ENCODE measurements at places on chromosomes 5 and 9. TPM values are rescaled to one million over a fixed set of nuclear protein-coding genes. Genes with fewer than 3 reads are reported as not detected.

The CCDC152 gene
- 0.09 TPM for total RNA-seq

The FAM169A gene
- 5.9 TPM for total RNA-seq

DNA sequence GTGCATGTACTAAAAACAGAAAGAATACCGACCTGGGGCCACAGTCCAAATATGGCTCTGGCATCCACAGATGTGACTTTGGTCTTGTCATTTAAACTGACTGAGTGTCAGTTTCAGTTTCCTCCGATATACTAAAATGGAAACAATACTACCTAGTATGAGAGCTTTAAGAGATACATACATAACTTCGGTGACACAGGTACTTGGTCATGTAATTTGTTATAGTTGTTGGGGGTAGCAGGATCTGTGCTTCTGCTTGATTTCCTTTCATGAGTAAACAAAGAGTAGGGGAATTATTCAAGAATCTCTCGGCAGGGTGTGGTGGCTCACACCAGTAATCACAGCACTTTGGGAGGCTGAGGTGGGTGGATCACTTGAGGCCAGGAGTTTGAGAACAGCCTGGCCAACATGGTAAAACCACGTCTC is 32.1 kb downstream of the MTMR12 start:
- no peak for DNase-seq

GRCh38 chr9:107863396-107863795 is 373.8 kb upstream of the KLF4 start:
- DNase-seq, result no peak

The HEMGN gene
- not detected for total RNA-seq

The HRCT1 gene
- 58.7 TPM for total RNA-seq

The SLC6A7 gene
- total RNA-seq, result 30.4 TPM

GRCh38 chr9:35811381-35812024 is 559 bp downstream of the SPAG8 start:
- DNase-seq, result no peak

The PCDHB10 gene
- 0.40 TPM for total RNA-seq

The SLC6A3 gene
- total RNA-seq, result not detected

- no peak for DNase-seq
Observed at GRCh38 chr5:179170606-179171005, 110.4 kb downstream of the ZNF354C start.

The RGS7BP gene
- total RNA-seq, result 0.50 TPM

GRCh38 chr5:14699807-14700400 is 35.4 kb downstream of the OTULIN start:
- no peak for DNase-seq

- DNase-seq, result no peak
Observed at GRCh38 chr5:10704949-10705621, 55.9 kb downstream of the DAP start.

DNA sequence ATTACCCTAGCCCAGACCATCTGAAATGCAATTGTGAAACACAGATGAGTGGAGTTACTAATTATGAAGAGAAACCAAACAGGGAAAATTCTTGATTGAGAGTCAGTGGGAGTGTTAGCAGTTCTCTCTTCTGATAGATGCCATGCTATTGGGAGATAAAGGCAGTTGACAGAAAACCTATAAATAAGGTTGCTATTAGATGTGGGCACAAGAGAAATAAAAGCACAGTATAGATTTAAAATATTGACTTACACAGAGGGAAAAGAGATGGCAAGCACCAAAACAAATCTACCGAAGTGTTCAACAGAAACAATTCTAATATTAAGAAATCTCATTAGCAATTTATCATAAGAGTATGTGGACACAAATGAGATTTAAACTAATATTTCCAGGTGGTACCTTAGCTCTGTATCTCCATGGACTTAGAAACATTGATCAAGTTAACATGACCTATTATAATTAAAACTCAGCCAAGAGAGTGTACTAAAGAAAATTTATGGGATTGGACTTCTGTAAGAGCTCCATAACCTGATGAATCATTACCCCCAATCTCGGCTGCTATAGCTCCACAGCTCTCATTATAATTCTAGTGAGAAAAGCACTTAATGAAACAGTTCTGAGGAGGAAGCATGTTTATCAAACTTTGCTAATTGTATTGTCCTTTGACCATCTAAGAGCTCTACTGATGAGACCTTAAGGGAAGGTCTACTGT is 665.0 kb upstream of the RIOK2 start:
- DNase-seq, result no peak

DNA sequence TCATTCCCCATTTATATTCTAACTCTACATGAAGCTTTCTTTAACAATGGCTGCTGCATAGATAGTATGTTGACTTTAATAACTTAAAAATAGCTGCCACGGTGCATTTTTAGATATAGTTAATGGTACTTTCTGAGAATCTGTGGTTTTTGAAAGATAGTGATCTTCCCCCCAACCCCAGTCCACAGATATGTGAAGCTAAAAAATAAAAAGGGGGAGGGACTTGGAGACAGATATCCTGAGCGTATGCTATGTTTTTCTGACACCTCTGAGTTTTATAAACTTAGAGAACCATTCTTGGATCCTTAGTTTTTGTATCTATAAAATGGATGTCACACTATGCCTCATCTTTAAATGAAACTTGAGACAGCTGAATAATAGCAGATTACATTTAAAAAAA is 120.5 kb downstream of the SNX18 start:
- no peak for DNase-seq

DNA sequence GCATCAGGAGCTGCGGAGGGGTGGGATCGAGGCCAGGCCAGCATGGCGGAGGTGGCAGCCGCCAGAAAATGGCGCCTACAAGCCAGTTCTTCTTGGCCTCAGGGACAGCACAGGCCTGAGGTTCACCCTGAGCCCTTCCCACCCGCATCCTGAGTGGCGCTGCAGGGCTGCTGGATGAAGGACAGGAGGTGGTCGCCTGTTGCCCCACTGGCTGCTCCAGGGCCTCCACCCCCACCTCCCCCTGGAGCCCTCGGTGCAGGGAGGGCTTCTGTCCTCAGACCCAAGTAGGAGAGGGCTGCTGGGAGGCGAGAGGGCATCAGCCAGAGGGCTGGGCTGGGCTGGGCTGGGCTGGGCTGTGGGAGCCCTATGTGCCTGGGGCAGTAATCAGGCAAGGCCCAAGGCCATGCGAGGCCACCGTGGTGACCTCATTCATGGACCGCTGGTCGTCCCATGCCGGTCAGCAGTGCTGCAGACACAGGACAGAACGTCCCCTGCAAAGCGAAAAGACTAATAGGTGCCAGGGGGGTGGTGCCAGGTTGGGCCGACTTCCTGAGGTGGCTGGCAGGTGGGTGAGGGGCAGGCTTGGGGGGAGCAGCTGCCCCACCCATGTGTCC is 13.8 kb downstream of the GPSM1 start:
- no peak for DNase-seq

GRCh38 chr5:65858316-65858715 is 68.1 kb upstream of the ERBIN start:
- DNase-seq, result no peak

The STKLD1 gene
- 0.36 TPM for total RNA-seq

DNA sequence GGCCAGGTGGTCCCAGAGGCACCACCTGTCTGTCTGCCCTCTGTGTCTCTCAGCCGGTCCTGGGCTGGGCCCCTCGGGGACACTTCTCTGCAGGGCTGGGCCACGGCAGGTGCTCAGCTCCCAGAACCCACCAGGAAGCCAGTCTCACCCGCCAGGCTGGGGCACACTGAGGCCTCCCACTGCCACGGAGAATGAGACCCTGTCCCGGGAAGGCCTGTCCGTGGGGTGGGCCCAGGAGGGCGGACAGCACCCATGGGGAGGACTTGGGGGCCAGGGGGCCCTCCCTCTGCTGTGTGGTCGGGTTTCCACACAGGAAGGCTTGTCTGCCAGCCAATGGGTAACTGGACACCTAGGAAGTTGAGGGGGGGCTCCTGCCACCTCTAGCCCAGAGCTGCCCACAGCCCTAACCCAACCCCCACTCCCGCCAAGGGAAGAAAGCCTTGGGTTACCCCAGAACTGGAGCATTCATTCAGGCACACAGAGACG is 4.1 kb upstream of the TUBB4B start:
- no peak for DNase-seq

DNA sequence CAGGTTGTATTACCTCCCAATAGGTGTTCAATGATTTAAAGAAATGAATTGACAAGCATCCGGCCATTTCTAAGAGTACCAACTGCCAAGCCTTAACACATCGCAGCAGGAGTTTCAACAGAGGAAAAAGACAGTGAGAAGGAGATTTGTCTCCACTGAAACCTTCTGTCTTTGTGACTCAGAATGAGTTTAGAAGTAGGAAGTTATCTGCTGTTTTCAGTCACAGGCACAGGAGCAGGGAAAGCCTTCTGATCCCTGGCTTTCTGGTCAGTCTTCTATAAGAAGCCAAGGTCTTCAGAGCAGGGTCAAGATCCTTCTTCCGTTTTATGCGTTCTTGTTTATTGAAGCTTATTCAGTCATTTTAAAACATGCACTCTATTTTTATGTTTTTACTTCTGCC is 390.7 kb upstream of the PCSK5 start:
- no peak for DNase-seq

The IFNA21 gene
- total RNA-seq, result not detected

The GBGT1 gene
- 5.5 TPM for total RNA-seq

The FSTL4 gene
- total RNA-seq, result 0.34 TPM

The PRRC2B gene
- 110 TPM for total RNA-seq

DNA sequence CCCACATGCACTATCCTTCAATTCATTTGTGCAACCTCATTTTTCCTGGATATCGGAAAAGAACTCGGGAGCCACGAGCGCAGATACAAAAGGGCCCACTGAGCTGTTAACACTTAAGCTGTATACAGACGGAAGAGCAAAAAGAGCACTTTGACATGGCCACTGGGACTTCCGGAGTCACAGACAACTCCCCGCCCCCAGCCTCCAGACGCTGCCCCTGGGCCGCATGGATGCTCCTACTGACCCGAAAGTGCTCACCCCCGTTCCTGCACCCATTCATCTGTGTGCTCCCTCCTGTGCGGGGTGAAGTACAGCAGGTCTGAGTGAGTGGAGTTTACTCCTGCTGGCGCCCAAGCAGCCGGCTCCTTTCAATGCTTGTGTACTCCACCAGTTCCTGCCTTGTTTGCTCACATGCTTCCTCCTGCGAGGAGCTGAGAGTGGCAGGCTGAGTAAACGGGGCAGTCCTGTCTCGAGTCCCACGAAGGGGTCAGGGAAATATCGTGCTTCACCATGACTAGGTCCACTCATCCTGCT is 901.0 kb upstream of the CTNND2 start:
- no peak for DNase-seq

The EIF4EBP3 gene
- 27.2 TPM for total RNA-seq

The SH3GL2 gene
- total RNA-seq, result 0.22 TPM

- no peak for DNase-seq
Observed at GRCh38 chr5:69341520-69342161, 9.0 kb upstream of the CCDC125 start.

The ARHGEF37 gene
- total RNA-seq, result 14.2 TPM

The PPP3R2 gene
- 0.12 TPM for total RNA-seq

The ADAMTS13 gene
- total RNA-seq, result 4.4 TPM

The SPAG8 gene
- 1.5 TPM for total RNA-seq

The TCF7 gene
- 3.0 TPM for total RNA-seq

DNA sequence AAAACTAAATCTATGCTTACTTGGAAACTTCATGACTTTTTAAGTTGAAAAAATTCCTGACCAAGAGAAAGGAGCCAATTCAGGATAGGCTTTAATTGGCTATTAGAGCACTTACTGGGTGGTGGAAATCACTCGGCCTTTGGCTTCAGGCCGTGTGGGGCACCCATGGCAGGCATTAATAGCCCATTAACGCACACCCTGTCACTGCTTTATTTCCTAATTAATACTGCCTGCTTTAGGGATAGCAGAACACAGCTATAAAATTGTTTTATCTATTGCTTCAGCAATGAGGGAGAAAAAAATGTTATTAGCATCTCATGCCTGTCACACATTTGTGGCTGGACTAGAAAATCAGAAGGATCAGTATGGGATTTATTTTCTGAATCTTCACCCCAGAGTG is 58.1 kb downstream of the PSAT1 start:
- no peak for DNase-seq

- no peak for DNase-seq
Observed at GRCh38 chr5:103234239-103234975, 24.2 kb upstream of the MACIR start.

DNA sequence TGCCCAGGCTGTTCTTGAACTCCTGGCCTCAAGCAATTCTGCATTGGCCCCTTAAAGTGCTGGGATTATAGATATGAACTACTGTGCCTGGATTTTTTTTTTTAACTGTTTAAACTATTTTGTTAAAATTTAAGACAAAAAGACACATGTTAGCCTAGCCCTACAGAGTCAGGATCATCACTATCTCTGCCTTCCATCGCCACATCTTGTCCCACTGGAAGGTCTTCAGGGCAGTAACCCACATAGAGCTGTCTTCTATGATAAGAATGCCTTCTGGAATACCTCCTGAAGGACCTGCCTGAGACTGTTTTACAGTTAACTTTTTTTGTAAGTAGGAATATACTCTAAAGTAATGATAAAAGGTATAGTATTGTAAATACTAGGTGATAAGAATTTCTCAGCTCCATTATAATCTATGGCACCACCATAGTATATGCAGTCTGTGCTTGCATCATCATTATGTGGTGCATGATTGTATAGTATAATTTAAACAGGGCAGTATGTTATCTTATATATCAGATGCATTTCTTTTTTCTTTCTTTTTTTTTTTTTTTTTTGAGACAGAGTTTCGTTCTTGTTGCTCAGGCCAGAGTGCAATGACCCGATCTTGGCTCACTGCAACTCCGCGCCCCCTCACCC is 52.7 kb downstream of the DENND4C start:
- no peak for DNase-seq

GRCh38 chr5:60143942-60144549 is 250.5 kb upstream of the PDE4D start:
- DNase-seq, result no peak

- no peak for DNase-seq
Observed at GRCh38 chr5:69502767-69503488, 10.3 kb downstream of the OCLN start.

- peak; percentile 42 for DNase-seq
Observed at GRCh38 chr9:123049589-123050222, 16.2 kb downstream of the GPR21 start.

GRCh38 chr5:178383301-178383918 is 150.8 kb upstream of the PHYKPL start:
- DNase-seq, result no peak

The GCNT4 gene
- total RNA-seq, result 0.79 TPM
